ENCODE measurements at places on chromosomes 2 and 18.

- no peak for DNase-seq
Observed at GRCh38 chr18:34697233-34697632, 12.9 kb upstream of the DTNA start.

GRCh38 chr2:164620457-164620856 is 825 bp downstream of the GRB14 start:
- DNase-seq, result no peak

GRCh38 chr2:23788100-23788499 is 138.8 kb downstream of the ATAD2B start:
- no peak for DNase-seq

DNA sequence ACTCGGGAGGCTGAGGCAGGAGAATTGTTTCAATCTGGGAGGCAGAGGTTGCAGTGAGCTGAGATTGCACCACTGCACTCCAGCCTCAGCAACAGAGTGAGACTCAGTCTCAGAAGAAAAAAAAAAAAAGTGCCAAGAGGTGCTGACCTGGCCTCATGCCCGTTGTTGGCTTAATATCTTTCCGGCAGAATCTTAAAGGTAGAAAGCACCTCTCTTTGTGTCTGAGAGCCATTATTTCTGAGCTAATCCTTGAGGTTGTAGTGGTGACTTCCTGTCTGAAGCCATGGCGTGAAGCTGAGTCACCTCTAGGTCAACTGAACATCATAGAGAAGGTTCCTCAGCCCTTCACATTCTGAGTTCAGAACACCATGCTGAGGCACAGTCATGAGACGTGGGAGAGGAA is 60.4 kb downstream of the WDSUB1 start:
- no peak for DNase-seq

DNA sequence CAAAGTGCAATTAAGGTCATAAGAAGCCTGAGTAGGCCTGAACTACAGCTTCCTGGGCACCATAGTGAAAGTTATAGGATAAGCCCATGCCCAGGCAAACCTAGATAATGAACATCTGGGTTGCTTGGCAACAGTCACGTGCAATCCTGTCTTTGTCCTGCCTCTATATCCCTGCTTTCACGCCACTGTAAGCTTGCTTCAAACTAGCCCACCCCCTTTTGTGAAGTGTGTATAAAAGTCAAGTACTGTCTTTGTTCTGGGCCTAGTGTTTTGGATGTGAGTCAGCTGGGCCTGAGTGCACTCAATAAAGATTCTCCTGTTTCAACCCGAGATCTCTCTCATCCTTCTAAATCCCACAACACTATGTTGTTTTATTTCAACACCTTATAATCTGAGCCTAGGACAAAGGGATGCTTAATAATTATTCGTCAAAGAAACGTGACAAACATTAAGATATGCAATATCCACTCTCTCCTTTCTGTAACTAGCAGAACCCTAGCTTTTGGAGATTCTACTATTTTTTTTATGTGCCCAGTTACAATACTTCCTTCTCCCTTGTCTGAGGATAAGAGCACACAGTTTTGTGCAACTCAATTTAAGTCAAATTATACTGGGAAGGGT is 927.8 kb downstream of the SUCLG1 start:
- no peak for DNase-seq

- DNase-seq, result no peak
Observed at GRCh38 chr2:26861610-26862224, 13.8 kb downstream of the DPYSL5 start.

DNA sequence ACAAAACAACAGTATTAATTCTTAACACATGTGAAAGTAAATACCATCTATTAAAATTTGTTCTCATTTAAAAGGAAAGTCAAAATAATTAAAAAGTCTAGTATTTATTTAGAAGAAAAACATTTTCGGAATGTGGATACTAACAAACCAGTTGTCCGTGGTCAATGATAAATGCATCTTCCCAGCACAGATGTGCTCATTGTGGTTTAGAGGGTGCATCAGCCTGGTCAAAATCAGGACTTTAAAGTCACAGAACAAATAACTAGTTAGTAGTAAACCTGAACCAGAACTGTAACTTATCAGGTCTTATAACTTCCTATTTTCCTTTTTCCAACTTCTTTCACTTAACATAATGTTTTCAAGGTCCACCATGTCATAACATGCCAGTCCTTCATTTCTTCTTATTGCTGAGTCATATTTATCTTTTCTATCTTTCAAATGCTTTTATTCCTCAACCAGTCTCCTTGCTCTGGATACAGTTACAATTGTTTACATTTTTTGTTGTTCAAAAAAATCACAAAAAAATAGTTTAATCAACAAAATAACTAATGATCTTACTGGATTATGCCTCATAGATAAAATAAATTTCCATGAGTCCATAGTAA is 55.8 kb downstream of the ID2 start:
- DNase-seq, result no peak

DNA sequence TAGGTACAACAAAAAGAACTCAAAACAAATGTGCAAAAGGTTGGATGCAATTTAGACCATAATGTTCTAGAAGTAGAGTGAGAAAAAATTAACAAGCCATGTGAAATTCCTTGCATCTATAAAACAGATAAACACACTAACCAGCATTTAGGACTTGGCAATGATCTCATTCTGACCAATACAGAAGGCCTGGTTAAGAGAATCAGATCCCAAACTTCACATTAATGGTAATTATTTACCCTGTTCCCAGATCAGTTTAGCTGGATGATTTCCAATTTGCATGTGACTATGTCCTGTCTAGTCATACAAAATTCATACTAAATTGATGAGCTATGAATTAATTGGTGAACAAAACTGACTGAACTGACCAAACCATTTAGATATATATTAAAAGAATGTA is 98.4 kb upstream of the FIGN start:
- DNase-seq, result no peak

DNA sequence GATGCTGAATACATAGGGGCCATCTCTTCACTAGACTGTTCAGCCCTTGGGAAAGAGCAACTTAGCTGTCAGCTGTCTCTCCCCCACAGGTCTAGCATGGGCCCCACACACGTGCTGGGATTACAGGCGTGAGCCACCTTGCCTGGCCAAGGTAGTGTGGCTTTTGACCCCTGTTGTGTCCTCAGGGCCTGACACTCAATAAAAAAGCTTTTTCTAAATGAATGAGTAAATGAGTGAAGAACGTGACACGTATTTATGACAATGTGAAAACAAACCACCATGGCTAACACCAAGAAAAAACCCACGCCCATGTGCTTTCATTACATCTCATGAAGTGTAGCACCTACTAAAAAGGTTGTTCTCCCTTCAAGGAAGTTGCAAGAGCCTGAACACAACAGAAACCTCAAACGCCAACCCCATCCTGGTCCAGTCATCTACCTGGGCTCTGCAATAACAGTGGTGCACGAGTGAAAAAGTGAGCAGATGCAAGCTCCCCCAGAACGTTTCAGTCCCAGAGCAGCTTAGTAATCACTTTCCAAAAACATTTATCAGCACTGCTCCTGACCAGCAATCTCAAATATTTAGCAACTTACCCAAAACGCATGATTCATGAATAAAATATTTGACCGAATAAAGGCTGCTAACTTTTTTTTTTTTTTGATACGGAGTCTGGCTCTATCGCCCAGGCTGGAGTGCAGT is 3.4 kb downstream of the WDFY1 start:
- no peak for DNase-seq

GRCh38 chr18:12011199-12011956 is 30.1 kb downstream of the IMPA2 start:
- no peak for DNase-seq

DNA sequence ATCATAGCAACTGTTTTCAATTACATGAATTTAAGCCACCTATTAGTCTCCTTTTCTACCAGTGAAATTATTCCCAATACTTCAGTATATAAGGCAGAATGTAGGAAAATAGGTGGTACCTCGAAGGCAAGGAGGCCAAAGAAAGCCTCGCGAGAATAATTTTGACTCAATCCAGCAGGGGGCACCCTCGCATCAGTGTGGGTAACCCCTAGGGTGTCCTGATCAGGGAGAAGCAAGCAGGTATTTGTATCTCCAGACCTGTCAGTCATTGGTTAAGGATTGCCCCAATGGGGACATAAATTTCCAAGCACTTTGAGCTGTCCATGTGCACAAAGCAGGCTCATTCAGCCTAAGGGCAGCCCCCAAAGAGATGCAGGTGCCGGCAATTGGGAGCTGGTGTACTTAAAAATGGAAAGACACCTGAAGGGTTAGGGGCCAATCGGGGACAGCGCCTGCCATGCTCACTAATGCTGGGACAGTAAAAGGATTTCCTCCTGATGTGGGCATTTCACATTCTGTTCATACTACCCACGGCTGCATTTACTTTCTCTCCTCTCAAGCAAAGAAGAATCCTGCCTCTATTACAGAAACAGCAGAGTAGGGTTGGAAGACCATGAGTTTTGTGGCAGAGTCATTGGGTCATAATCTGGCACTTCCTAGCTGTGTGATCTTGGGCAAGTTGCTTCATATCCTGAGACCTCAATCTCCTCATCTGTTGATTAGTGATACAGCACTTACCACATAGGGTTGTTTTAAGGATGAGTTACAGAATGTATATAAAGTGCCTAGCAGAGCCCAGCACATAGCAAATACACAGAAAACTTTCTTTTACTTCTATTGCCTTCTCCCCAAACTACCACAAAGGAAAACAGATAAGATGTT is 136.1 kb downstream of the ICOS start:
- DNase-seq, result no peak

DNA sequence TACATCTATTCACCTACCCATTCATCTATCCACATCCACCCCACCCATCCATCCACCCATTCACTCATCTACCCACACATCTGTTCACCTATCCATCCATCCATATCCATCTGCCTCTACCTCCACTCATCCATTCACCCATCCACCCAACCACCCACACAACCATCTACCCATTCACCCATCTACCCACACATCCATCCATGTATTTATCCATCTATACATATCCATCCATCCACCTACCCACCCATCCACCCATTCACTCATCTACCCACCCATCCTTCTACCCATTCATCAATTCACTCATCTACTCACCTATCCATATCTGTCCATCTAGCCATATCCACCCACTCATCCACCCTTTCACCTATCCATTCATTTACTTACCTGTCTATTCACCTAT is 187.6 kb downstream of the ASB1 start:
- DNase-seq, result no peak

GRCh38 chr2:212596688-212597087 is 58.1 kb upstream of the ERBB4 start:
- no peak for DNase-seq

DNA sequence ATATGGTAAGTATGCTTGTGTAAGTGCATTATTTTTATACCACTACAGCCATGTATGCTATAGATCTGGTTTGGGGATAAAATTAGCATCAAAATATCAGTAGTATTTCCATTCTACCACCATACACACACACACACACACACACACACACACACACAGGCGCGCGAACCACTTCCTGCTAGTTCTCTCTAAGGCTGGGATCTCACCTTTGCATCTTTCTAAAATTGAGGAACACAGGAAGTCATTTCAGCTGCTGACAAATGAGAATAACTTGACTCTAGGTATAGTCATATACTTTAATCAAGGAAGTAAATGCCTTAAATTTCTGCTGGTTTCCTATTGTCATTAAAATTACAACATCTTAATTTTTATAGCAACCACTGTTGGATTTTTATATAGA is 72.5 kb downstream of the RBM43 start:
- DNase-seq, result no peak

- DNase-seq, result no peak
Observed at GRCh38 chr2:41320491-41320890, 727.3 kb upstream of the PKDCC start.

All from type B pancreatic cell (in vitro differentiated cells).